Stimulated activated CD8-positive, alpha-beta memory T cell treated with anti-CD3 and anti-CD28 coated beads, Interleukin-7, amount 100 ng/mL, for 1 hour (primary cell): ENCODE measurements at places on chromosomes 12 and 14.

DNA sequence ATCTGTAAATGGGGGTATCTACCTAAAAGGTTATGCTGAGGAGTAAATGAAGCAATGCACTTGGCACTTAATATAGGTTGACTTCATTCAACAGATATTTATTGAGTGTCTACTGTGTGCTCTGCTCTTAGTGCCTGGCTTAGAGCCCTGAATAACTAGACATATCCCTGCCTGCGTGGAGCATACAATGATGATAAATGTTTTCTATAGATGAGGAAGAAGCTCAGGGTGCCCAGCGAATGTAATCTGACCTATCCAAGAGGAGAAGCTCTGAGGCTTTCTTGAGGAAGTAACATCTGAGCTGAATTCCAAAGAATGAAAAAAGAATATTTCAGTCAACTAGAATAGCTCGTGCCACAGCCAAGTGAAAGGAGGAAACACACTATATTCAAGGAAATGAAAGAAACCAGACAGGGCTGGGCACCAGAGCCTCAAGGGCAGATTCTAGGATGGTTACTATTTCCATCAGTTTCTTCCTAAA is 17.9 kb upstream of the HIGD1C start:
- DNase-seq, result no peak

GRCh38 chr12:123934016-123934620 is 38.5 kb downstream of the CCDC92 start:
- DNase-seq, result no peak

DNA sequence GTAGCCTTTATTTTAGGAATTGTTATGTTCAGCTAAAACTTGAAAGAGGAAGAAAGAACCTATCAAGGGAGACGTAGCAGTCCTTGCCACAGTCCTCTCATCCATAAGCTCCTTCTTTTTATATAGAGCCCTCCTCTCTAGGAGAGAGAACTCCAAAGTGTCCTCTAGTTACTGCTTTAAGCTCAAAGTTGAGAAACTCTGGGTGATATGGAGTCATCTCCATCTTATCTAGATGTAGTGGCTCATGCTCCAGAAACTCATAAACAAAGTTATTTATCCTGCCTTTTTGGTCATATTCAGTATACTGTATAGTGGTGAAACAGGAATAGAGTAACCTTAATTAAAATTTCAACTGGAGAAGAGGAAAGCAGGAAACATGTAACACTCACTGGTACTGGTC is 90.4 kb upstream of the ATF7IP start:
- DNase-seq, result no peak

DNA sequence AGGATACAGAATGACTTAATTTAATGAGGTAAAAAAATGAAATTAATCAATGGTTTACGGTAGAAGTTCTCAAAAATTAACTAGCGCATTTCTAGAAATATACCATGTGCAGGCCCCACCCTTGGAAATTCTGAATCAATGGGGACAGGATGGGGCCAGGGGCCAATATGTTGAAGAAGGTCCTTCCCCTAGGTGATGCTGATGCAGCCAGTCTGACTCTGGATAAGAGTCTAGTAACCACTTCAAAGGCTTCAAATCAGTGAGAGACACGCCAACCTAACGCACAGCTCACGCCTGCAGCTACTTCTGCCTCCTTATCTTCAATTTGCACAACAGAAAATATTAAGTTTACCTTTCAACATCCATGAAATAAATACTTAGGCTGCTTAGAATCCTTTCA is 14.9 kb downstream of the GIT2 start:
- DNase-seq, result no peak

GRCh38 chr12:12319451-12320183 is 30.4 kb downstream of the MANSC1 start:
- no peak for DNase-seq

- no peak for DNase-seq
Measured at GRCh38 chr12:46811185-46811584, 14.6 kb downstream of the SLC38A4 start.

DNA sequence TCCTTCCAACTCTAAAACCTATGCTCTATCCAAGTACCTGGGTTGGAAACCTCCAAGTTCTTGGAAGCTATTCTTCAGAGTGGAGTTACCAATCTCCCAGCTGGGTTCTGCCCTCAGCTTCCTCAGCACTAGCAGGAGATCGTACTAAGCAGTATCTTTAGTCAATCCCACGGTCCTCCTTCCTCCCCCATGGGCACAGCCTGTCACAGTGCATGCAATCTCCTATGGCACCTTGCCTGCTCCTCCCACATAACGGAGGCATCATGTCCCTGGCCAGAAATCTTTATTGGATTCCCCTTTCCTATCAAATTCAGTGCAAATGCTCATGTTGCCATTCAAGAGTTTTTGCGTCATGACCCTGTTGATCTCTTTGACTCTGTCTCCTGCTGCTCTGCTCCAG is 5.4 kb upstream of the LPAR5 start:
- no peak for DNase-seq

- no peak for DNase-seq
Measured at GRCh38 chr12:47297993-47298392, 218.2 kb upstream of the AMIGO2 start.

- DNase-seq, result no peak
Measured at GRCh38 chr12:49825360-49825970, 2.7 kb downstream of the NCKAP5L start.

DNA sequence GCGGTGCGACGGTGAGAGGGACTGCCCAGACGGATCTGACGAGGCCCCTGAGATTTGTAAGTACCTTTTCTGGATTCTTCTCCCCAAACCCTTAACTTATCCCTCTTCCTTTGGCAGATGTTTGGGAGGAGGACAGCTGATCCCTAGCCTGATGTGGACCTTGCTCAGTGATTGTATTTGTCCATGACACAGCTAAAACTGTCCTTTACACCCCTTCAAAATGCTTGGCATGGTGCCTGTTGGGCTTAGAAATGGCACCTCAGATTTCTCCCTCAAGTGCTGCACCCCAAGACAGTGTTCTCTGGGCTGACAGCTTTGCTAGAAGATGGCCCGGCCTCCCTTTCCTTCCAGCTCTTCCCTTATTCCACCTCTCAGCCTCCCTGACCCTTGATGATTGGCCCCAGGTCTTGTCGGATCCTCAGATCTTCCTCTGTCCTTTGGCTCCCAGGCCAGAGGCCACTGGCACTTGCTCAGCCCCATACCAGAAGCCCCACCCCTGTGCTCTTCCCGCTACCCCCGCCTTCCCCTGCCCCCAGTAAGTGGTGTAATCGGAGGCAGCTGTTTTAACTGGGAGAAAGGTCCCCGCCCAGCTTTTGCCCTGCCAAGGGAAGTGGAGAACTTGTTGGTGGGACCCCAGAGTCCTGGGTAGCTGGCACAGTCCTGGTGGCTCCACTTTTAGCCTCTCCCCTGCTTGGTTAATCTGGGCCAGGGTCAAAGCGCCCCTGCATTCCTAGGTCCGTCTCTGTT is 8.7 kb downstream of the LRP1-AS start:
- DNase-seq, result no peak

DNA sequence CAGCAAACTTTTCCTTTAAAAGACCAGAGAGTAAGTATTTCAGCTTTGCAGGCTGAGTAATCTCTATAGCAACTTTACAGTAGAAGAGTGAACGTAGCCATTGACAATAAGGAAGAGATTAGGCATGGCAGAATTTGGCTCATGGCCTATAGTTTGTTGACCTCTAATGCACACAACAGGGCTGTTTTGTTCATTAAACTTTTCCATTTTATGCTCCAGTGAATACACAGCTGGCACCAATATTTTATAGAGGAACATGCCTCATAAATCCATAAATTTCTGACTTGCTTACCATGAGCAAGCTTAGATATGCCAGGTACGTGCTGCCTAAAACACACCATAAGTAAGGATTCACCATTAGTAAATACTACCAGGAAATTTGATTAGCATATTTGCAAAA is 609.0 kb upstream of the STXBP6 start:
- no peak for DNase-seq

DNA sequence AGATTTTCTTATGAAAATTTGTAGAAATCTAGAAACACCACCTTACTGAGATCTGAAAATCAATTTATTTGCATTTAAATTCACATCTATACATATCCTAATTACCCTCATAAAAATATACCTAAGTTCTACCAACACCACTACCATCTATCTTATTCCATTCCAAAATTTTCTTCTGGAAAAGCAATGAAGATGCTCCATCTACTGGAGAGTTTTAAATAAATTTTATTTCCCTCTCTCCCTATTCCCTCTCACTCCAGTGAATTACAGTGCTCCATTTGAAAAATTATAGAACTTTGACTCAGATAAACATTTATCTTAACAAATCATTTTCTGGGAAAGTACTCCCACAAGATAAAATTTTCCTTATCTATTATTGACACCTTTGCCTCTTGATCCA is 2.3 kb upstream of the C14orf39 start:
- DNase-seq, result no peak

- no peak for DNase-seq
Measured at GRCh38 chr12:26748412-26748740, 84.6 kb downstream of the ITPR2 start.

DNA sequence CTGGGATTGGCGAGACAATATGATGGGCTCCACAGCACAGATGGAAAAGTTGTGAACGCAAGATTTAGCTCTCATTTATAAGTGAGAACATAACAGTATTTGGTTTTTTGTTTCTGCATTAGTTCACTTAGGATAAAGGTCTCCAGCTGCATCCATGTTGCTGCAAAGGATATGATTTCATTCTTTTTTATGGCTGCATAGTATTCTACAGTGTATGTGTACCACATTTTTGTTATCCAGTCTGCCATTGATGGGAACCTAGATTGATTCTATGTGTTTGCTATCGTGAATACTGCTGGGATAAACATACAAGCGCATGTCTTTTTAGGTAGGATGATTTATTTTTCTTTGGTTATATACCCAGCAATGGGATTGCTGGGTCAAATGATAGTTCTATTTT is 23.6 kb downstream of the TBK1 start:
- DNase-seq, result no peak

DNA sequence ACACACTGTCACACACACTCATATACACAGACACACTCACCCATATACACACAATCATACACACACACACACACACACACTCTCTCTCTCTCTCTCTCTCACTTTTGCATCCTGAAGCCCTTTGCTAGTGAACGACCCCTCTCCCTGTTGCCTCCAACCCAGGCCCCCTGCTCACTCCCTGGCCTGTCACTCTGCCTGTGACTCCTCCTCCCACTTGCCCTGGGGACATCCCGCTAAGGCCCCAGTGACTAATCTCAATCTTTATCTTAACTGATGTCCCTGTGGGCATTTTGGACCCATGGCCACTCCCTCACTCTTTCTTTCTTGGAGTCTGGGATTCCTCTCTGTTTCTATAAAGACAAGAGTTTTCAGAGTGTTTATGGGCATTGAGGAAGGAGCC is 10.9 kb upstream of the DLK1 start:
- no peak for DNase-seq

DNA sequence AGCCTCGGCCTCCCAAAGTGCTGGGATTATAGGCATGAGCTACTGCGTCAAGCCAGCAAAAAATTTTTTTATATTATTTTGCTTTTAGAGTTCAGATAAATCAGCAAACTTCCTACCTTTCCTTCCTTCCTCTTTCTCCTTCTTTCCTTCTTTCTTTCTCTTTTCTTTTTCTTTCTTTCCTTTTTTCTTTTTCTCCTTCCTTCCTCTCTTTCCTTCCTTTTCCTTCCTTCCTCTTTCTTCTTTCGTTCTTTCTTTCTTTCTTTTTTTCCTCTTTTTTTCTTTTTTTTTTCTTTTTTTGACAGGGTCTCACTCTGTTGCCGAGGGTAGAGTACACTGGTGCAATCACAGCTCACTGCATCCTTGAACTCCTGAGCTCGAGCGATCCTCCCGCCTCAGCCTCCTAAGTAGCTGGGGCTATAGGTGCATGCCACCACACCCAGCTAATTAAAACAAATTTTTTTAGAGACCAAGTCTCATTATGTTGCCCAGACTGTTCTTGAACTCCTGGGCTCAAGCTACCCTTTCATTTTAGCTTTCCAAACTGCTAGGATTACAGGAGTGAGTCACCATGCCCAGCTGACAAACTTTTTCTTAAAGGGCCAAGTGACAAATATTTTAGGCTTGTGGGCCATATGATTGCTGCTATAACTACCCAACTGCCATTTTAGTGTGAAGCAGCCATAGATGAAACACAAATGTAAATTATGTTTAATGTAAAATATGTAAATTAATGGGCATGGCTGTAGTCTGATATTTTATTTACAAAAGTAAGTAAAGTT is 7.1 kb upstream of the WASHC4 start:
- no peak for DNase-seq

DNA sequence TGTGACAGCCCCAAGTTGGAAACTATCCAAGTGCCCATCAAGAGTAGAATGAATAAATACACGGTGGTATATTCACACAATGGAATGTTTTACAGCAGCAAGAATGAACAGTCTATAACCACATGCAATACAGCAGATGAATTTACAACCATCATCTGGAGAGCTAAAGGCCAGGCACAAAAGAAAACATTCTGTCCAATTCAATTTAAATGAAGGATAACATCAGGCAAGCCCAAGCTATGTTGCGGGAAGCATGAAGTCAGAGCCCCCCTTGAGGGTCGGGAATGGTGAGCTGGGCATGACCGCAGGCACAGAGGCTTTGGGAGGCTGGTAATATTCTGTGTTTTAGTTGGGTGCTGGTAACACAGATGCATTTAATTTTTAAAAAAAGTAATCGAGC is 76.0 kb downstream of the SYNE3 start:
- no peak for DNase-seq

DNA sequence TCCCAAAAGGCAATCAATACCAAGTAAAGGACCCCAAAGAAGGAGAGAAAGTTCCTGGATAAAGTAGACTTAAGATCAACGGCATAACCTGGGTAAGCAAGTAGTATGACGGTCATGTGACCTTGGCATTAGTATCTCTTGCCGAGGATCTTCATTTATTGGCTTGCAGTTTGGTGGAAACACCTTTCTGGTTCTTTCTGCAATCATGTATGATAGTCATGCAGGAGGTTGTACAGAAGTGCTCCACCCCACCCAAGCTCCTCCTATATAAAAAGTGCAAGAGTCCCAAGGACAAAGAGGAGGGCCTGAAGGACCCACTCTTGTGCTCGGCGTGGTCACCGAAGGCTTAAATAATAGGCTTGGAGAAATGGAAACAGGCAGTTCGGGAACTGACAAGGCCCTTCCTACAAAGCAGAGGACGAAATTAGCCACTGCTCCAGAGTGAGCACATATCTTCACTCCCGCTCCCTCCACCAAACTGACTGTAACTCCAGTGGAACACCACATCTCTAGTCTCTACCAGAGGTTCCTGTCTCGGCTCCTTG is 750 bp downstream of the CS start:
- DNase-seq, result no peak

GRCh38 chr12:113184098-113184899 is 979 bp downstream of the DDX54 start:
- no peak for DNase-seq

DNA sequence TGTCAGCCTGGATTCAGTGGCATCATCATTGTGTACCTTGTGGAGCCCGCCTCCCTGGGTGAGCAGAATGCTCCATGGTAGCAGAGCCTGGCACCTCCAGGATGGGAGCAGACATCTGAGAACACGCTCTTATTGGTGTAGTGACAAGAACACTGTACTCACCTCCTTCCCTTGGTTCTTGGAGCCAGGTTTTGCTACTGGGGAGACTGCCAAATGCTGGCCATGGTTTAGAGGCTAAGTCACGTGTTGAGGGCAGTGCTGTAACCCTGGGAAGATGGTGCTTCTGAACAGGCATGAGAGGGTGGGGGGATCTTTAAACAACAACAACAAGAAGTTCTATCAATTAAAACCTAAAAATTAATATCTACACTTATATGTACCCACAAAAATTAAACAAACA is 47.6 kb upstream of the ASPG start:
- DNase-seq, result no peak
